ENCODE measurements at places on chromosomes 13 and 19.
A peak's percentile ranks its signal among the peaks of the same experiment; 100 is the strongest.

DNA sequence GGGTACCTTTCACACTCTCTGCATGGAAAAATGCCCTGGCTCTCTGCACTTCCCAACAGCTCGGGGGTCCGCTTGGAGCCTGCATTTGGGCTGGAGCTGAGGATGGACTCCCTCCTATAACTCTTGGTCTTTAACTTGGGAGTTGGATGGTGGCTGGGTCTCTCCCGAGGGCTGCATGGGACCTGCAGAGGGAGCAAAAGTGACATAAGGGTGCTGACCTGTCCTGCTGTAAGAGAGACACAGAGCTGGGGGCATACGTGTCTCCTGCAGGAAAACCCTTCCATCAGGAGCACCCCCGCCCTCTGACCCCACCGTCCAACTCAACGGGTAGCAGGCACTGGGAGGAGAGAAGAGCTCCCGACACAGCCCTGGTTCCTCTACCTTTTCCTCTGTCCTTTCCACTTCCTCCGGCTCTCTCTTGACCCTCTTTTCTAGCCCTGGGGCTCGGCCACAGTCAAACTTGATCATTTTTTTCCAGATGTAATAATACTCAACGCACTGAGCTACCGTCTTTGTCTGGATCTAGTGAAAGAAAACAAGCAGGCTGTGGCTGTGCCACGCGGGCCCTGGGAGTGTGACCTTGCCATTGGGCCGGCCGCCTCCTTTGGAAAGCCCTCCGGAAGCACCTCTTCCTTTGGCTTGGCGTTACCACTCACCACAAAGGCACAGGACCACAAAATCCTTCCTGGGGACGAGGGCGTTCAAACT, 6.8 kb upstream of the NAPA start:
- DNase-seq = no peak

GRCh38 chr13:30731361-30732045, 3.8 kb upstream of the ALOX5AP start:
- DNase-seq = no peak

- DNase-seq = no peak
Observed at GRCh38 chr13:27972478-27972820, 3.3 kb upstream of the CDX2 start.

- DNase-seq = no peak
Observed at GRCh38 chr13:43545317-43545874, 241.4 kb downstream of the ENOX1 start.

GRCh38 chr13:113582841-113583631, 1.5 kb upstream of the TFDP1 start:
- no peak for DNase-seq

GRCh38 chr13:26749905-26750304, 10.7 kb downstream of the GPR12 start:
- no peak for DNase-seq

DNA sequence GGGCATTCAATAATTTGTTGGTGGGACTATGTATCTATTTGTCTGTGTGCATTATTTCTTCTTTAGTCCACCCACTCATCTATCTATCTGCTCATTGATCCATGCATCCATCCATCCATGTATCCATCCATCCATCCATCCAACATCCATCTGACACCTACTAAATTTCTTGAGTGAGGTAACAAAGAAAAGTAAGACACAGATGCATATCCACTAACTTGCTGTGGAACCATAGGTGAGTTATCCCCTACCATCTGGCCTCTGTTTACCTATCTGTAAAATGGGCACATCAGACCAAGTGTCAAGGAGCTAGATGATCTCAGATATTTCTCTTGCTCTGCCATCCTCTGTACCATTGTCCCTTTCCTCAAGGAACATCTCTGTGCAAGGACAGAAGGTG, 54.7 kb downstream of the ZNF536 start:
- no peak for DNase-seq

DNA sequence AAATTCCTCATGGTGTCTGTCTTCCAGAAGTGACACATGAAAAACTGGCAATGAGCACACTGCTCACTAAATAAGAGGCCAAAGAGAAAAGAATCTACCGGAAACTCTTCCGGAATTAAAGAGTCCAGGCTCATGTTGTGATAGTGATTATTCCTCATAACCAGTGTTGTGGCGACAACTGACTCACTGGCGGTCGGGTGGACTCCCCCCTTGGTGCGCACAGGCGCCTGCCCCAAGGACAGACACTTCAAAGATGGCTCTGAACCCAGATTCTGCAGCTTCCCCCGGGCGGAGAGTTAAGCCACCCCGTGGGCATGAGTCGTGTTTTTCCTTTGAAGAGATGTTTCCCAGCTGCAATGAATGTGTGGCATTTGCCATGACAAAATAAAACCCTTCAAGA, 10.3 kb downstream of the IL17D start:
- no peak for DNase-seq

- peak; percentile 31 for DNase-seq
Observed at GRCh38 chr19:57406516-57407123, 4.3 kb upstream of the ZNF17 start.

DNA sequence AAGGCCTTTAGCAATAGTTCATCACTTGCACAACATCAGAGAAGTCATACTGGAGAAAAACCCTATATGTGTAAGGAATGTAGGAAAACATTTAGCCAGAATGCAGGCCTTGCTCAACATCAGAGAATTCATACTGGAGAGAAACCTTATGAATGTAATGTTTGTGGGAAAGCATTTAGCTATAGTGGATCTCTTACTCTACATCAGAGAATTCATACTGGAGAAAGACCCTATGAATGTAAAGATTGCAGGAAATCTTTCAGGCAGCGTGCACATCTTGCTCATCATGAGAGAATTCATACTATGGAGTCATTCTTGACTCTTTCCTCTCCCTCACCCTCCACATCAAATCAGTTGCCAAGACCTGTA, 19.8 kb downstream of the ZNF583 start:
- DNase-seq = no peak

DNA sequence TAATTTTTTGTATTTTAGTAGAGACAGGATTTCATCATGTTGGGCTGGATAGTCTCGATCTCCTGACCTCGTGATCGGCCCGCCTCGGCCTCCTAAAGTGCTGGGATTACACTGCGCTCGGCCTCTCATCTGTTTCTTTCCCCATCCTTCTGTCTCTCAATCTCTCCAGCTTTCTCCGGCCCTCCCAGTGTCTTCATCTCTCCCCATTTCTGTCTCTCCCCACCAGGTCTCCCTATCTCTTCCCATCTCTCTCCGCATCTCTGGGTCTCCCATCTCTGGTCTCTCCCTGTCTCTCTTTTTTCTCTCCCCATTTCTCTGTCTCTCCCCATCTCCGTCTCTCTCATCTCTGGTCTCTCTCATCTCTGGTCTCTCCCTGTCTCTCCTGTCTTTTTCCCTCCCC, 12.2 kb upstream of the NFIX start:
- DNase-seq = no peak

DNA sequence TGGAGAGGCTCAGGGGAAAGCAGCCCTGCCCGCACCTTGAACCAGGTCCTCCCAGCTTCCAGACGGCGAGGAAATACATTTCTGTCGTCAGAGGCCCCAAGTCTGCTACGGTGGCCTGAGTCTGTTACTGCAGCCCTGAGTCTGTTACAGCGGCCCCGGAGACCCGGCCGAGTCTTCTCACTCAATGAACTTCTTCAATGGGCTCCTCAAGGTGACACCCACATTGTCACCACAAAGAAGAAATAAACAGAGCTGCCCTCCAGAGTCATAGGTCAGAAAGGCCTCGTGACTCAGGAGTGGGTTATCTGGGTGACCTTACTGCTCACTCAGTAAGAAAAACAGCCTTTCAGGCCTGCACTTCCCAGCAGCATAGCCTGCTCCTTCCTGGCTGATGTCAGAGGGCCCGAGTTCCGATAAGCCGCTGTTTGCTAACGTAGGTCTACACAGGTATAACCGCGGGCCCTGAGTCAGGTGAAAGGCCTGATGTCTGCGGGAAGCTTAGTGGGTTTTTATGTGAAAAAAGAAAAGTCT, 66.9 kb upstream of the TM9SF2 start:
- no peak for DNase-seq

GRCh38 chr19:51599084-51599483, 28.0 kb downstream of the ZNF175 start:
- no peak for DNase-seq

DNA sequence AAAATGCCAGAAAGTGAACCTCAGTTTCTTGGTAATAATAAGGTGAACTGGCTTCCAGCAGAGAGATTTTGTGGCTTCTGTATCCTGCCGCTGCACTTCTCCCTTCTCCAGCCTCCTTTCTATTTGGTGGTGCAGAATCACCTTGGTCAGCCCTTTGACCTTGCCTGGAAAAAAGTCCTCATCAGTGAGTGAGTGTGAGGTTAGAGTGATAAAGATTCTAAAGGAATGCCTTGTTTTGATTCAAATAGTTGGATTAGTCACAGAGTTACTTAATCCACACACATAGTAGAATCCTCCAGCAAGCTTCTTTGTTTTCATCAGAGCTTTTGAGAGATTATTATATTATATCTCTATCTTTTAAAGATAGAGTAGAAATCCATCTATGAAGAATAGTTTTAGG, 140.9 kb downstream of the KCNRG start:
- DNase-seq = no peak

DNA sequence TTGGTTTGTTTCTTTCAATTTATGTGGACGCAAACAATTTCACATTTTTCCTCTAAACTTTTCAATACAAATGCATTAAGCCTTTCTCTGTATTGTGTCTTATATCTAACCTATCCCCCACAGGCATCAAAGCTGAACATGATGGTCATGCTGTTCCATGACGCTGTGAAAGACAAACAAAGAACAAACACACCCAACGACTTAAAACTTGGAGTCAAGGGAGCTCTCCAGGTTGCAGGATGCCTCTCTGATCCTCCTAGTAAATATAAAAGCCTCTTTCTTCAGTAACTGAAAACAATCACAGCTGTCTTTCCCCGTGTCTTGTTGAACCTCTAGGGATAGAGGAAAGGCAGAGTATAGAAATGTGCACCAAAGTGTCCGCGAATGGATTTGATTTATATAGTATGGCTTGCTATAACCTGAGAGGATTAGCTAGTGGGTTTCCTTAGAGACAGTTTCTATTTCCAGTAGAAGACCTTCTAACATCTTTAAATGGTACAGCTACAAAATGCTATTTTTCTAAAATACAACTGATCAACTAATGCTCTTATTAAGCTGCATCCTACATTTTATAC, 43.1 kb downstream of the PCDH9 start:
- DNase-seq = no peak

- no peak for DNase-seq
Observed at GRCh38 chr13:95098916-95099315, 202.3 kb downstream of the ABCC4 start.

- DNase-seq = no peak
Observed at GRCh38 chr19:3003046-3003445, 25.7 kb downstream of the TLE6 start.

DNA sequence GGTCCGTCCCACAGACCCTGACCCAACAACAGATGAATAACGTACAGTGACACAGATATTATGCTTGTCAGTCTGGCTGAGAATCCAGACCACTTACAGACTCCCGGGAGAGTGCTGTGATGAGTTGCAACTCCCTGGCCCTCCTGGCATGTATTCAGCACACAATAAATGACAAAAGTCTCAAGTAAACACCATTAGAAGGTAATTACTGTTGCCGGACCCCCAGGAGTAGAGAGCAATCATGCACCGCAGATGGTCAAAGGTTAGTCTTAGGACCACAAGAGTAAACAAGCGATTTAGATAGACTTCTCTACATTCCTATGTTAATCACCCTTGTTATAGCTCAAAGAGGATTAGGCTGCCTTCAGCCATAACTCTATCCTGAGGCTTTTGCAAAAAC, 726.4 kb upstream of the GPC6 start:
- DNase-seq = no peak

DNA sequence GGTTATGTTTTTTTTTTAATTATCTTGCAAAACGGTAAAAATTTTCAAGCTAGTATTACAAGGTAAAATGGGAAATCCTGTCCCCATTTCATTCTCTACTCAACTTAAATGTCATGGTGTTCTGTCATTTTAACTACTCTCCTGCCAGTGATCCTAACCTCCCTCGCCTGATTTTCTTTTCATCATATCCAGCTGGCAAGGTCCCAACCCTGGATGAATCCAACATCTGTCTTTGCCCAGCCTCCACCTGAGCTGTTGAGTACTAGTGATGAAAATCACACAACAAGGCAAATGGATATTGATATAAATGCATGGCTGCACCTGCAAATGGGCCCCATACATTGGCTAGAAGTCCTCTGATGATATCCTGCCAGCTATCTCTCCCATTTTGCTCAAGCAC, 6.9 kb upstream of the CDK8 start:
- no peak for DNase-seq

- no peak for DNase-seq
Observed at GRCh38 chr19:1015782-1016646, 4.9 kb downstream of the TMEM259 start.

GRCh38 chr19:2176337-2176994, 12.7 kb downstream of the DOT1L start:
- no peak for DNase-seq

DNA sequence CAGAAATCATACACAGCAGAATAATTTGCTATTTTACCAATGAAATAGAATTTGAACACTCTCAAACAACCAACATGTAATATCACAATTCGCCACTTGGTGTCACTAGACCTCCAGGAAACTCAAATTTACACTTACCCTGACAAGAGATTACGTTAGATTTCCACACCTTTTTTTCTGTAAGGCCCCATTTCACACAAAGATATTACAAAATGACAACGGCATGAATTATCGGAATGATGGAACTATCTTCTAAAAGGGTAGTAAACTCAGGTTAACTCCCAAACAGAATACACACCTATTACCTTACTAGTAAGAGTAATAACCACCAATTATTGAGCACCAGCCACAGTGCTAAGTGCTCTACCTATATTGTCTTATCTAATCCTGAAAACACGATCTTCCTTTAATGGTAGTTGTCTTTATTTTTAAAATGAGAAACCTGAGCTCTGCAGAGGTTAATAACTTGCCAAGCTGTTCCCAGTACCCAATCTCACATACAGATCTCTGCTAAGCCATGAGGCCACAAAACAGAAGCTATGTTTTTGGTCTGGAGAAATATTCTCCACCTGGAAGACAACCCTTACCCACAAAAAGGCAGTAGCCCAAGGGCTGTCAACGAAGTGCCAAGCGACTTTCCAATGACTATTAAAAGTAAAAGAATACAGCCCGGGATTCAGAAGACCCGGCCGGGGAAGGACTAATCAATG, 152.4 kb downstream of the DCLK1 start:
- no peak for DNase-seq

DNA sequence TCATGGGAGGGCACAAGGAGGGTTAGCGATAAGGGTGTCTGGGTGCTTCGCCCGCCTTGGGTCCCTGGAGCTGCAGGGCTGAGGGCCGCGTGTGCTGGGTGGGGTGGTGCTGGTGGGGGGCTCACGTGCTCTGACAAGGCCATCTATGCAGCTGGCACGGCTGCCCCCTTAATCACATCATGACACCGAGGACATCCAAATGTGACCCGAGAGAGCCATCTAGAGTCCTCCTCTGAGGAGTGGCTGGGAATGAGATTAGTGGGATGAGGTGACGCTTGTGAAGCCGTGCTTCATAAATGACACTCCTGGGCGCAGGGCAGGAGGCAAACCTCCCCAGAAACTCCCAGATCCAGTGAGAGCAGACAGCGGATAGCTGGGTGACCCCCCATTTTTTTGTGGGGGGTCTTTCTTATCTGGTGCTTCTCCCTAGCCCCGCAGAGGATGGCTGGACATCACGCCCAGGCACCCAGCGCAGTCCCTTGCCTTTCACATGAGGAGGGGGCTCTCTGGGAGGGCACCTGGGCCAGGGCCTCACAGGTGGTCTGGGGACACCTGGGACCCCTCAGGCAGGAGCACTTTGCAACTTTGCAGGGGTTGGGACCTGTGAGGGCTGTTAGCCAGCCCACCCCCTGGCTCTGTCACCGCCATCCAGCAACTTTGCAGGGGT, 6.6 kb downstream of the FZR1 start:
- DNase-seq = no peak
